Activated CD4-positive, alpha-beta T cell treated with anti-CD3 and anti-CD28 coated beads for 1 hour (primary cell): ENCODE measurements at places on chromosomes 3 and 15.

DNA sequence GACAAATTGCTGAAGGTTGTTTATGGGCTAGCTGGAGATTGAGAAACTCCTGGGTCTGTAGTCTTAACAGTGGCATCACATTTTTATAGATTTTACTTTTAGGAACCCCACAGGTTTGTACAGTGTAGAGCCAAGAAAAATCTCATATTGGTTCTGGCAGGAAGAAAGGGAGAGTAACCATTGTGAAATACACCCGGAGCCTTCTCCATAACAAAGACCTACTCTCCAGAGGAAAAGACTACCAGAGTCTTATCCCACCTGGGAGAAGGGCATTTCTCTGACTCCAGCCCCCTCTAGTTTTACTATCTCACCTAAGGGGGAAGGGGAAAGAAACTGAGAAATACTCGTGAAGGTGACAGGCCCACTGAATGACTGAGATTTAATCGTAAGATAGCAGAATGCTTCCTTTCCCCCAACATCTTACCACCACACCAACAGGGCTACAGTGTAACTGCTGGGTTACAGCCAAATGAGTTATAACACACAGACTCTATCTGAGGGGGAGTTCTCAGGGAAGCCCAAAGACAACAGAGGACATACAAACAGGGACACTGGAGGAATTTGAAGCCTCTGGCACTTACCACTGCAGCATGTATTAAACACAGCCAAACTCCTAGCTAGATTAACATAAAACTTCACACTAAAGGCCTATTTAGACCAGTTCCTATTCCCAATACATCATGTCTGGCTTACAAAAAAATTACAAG is 56.1 kb downstream of the SYN2 start:
- no peak for DNase-seq

DNA sequence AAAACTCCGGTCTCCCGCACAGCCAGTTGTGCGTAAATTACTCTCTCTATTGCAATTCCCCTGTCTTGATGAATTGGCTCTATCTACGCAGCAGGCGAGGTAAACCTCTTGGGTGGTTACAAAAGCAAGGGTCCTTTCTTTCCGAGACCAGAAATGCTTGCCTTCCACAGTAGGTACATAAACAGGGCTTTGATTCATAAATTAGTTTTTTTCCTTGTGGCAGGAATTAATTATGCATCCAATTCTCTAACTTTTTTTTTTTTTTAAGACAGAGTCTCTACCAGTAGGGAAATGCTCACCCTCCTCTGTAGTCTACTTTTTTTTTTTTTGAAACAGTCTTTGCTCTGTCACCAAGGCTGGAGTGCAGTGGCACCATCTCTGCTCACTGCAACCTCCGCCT is 16.3 kb downstream of the CD80 start:
- DNase-seq, result no peak

GRCh38 chr15:88074386-88074785 is 182.2 kb downstream of the NTRK3 start:
- DNase-seq, result no peak

GRCh38 chr15:22922003-22922402 is 58.2 kb downstream of the CYFIP1 start:
- no peak for DNase-seq

GRCh38 chr3:50484722-50485121 is 18.7 kb downstream of the CACNA2D2 start:
- DNase-seq, result no peak

DNA sequence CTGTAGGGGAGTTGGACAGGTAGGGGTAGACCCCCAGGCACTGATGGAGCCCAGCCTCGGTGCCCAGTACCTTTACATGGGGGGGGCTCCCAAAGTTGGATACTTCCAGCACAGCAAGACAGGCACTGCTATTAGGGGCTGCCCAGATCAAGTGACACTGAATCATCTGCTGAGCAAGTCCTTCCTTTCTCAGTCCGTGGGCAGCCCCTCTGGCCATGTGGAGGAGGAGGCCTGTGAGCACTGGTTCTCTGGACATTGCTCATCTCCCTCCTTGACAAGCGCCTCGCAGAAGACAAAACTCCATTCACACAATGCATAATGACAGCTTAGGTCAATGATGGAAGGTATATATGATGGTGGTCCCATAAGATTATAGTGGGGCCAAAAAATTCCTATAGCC is 35.7 kb downstream of the EEFSEC start:
- DNase-seq, result no peak

- DNase-seq, result no peak
These were observed 591 bp upstream of the SLC25A20 start for GRCh38 chr3:48899273-48899672.

DNA sequence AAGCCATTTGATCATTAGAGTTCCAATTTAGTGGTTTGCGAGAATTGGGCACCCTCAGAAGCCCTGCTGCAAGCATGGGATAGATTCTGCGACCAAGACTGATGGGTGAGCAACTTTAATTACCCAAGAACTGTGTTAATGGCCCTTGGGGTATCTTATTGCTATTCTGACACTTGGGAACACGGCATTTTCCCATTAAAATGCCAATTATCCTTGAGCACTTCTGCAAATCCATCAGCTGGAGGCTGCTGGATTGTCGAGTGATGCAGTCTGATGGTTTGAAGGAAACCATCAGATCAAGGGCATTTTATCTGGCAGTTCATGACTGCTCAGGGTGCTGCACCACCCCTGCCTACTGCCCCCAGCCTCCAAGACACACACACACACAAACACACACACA is 183.6 kb upstream of the PROK2 start:
- no peak for DNase-seq

DNA sequence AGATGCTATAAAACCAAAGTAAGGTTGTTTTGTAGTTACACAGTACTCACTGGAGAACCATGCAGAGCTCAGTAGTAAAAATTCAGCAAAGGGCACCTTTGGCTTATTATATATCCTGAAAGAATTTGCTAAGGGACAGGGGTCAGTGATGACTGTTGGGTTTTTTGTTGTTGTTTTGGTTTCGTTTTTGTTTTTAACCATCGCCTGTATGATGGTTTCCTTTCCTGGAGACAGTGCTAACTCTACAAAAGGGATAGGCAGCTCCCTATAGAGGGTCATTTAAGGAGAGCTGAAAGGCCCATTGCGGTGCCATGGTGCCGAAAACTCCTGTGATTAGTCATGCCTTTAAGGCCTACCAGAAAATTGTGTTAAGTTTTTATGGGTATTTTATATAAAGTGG is 118.2 kb upstream of the GOLIM4 start:
- DNase-seq, result no peak

DNA sequence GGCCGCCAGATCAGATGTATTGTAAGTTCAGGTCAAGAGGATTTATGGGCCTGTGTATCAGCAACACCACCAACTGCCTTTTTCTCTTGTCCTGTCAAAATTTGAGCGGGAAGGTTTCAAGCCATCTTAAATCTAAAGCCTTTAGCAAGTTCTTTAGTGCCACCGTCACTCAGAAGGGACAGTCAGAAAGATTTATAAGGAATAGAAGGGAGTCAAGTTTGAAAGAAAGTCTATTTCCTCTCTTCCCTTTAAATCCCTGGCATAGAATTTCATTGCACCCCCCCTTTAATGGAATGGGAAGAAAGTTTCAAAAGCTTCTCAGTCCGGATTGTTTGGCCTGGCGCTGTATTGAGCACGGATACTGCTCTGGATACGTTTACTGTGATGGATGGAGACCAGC is 359.4 kb downstream of the FEZF2 start:
- no peak for DNase-seq

DNA sequence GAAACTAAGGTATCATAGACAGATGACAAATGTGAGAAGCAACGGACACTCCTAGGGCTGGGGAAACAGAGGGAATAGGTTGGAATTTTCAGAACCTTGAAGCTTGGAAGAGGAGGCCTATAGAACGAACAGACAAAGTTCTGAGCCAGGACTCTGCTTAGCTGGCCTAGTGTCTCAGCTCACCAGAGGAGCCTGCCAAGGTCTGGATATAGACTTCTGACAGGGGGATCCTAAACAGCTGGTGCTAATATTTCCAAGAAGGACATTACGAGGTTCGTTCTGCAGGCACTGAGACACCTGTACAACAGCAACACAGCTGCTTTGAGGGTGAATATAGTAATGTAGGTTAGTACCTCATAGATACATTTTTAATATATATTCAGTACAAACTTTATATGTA is 266.3 kb downstream of the CHL1 start:
- DNase-seq, result no peak

GRCh38 chr15:89400782-89401545 is 66.3 kb upstream of the POLG start:
- DNase-seq, result no peak

DNA sequence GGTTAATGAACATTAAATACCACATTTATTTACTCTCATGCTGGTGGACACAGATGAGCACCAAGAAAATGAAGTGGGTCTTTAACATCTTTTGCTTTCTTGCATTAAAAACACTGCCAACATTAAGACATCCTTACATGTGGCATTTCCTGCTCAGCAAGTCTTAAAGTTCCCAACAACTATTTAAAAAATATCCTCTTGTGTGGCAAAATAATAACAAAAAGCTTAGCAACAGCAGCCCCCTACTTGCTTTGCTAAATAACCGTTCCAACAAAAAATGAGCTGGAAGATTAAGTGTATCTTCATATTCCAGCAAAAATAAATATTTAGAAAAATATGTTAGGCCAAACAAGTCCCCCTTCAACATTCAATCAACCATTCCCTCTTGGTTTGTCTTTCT is 93.1 kb downstream of the SUCLG2 start:
- DNase-seq, result no peak

- DNase-seq, result no peak
These were observed 103.6 kb downstream of the TGFBR2 start for GRCh38 chr3:30710017-30710416.

GRCh38 chr3:157916672-157917071 is 189.5 kb downstream of the SHOX2 start:
- DNase-seq, result no peak

- DNase-seq, result no peak
These were observed 2.5 kb upstream of the HHLA2 start for GRCh38 chr3:108293858-108294257.

DNA sequence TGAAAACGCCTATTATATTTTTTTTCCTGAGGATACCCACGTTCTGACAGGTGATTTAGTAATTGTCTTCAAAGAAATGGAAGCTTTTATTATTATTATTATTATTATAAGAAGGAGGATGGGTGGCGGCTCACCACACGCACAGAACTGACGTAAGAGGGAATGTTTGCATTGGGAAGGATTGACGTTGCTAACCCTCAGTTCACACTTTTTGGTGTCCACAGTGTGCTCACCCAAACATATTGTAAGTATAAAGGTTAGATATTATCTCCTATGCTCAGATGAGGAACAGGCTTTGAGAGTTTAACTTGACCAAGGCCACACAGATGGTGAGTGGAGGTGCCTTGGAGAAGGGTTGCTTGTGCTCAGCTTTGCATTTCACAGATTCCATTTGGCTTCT is 533.5 kb upstream of the TBL1XR1 start:
- no peak for DNase-seq

DNA sequence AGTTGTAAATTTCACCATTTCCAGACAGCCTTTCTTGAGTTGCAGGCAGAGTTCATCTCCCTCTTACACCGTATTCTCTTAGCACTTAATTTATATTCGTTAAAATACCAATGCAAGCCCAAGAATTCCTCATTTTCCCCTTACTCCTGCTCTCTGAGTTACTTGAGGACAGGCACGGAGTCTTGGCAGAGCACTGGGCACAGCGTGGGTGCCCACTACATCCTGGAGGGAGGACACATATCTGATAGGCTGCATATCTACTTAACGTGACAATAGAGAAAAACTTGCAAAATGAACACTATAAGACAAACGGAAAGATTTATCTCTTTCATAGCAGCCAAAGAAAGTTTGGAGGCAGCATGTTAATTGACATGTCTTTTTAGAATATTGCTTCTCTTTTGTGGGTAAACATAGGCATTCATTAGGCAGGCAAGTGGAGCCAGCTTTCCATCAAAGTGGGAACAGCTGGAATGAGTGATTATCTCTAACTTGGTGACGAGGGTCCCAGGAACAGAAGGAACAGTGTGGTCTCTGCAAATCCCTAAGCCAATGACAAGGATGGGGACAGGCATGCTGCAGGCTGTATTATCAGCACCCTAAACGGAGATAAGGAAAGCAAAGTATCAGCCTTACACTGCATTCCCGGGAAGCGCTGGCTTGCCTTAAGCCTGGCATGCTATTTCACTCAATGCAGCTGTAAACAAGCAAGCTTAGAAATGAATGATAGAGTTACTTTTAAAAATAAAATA is 116.5 kb downstream of the RTP4 start:
- no peak for DNase-seq

GRCh38 chr3:184314363-184314699 is at the start of gene EIF4G1:
Gene EIF4G1, plus strand, starts transcription at chr3:184314606. Its CDS starts 1,191 bp downstream, at chr3:184315797.
- DNase-seq, result peak; percentile 87

- no peak for DNase-seq
These were observed 23.5 kb upstream of the RAP2B start for GRCh38 chr3:153138276-153139210.

- DNase-seq, result no peak
These were observed 38.4 kb upstream of the FURIN start for GRCh38 chr15:90829942-90830440.

- DNase-seq, result no peak
These were observed 134.1 kb downstream of the ISL2 start for GRCh38 chr15:76470691-76471090.

DNA sequence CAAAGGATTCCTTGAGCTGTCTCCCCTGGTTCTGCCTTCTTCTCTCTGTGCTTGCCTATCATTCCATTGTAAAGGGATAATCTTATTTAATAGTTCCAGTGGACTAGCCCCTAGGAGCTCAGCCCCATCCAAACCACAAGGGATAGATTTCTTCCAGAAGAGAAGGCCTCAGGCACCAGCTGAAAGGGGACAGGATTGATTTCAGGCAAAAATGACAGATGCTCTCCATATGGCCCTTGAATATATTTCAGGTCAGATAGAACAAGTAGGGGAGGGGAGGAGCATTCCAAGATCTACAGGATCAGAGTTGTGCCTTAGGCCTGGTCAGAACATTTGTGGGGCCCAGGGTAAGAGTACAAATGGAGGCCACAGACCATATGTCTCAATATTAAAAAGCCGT is 85.3 kb downstream of the RPLP1 start:
- no peak for DNase-seq

GRCh38 chr3:98705694-98706093 is 57.4 kb upstream of the ST3GAL6 start:
- DNase-seq, result no peak

- no peak for DNase-seq
These were observed 401.2 kb upstream of the CDIN1 start for GRCh38 chr15:36178303-36178633.

- DNase-seq, result no peak
These were observed 26.5 kb downstream of the RTP1 start for GRCh38 chr3:187223799-187224198.

- DNase-seq, result no peak
These were observed 14.6 kb downstream of the RAB43 start for GRCh38 chr3:129106866-129107565.

GRCh38 chr3:164864454-164864853 is 213.8 kb downstream of the SI start:
- no peak for DNase-seq

GRCh38 chr3:193829781-193830180 is 236.8 kb downstream of the OPA1 start:
- no peak for DNase-seq

- no peak for DNase-seq
These were observed 392.7 kb upstream of the TBL1XR1 start for GRCh38 chr3:177589911-177590381.
